ENCODE measurements at places on chromosomes 6 and 20.
A peak's percentile ranks its signal among the peaks of the same experiment; 100 is the strongest.

- DNase-seq, result no peak
Measured at GRCh38 chr6:152240436-152240835, 396.7 kb downstream of the SYNE1 start.

GRCh38 chr6:110944681-110945151 lies 13.8 kb upstream of the GTF3C6 start:
- no peak for DNase-seq

DNA sequence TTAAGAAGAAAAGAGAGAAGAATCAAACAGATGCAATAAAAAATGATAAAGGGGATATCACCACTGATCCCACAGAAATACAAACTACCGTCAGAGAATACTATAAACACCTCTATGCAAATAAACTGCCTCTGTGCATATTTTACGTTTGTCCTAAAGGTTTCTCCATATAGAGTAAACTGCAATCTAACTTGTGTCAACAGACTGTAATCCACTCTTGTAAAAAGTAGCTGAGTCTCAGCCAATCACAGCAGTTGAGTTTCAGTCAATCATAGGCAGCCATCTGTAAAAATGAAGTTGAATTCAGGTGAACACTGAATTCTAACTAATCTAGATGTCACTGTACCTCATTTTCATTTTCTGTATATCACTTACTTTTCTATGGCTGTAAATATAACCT lies 112.2 kb upstream of the SYNCRIP start:
- no peak for DNase-seq

GRCh38 chr20:57967364-57967763 lies 257.5 kb upstream of the PMEPA1 start:
- no peak for DNase-seq

- DNase-seq, result no peak
Measured at GRCh38 chr6:5248302-5249098, 12.2 kb downstream of the LYRM4 start.

DNA sequence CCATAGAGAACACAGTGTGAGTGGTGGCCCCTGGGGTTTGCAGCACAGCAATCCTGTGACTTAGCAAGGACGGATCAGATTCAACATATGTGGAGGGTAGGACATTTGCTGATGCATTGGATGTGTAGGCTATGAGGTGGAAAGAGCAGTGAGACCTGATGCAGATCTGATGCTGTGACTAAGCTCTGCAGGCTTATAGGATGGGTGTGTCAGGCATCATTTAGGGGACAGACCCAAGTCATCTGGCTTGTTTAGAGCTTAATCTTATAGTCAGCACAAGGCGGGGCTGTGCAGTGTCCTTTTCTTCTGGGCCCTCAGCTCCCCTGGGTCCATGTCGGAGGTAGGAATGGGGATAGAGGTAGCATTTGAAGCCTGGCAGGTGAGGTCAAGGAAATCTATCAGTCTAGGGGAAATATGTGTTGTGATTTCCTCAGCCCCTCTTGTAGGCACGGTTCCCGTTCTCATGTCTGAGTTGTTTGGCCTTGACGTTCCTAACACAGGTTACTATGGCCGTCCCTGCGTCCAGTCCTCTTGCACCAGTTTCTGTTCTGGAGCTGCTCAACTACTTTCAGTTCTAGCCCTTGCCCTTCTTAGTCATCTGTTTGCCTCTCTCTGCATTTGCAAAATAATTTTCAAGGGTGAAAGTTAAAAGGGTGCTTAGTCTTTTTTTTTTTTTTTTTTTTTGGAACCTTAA lies 15.6 kb upstream of the MAPRE1 start:
- no peak for DNase-seq

GRCh38 chr6:32387589-32388340 lies 16.1 kb upstream of the TSBP1 start:
- no peak for DNase-seq

DNA sequence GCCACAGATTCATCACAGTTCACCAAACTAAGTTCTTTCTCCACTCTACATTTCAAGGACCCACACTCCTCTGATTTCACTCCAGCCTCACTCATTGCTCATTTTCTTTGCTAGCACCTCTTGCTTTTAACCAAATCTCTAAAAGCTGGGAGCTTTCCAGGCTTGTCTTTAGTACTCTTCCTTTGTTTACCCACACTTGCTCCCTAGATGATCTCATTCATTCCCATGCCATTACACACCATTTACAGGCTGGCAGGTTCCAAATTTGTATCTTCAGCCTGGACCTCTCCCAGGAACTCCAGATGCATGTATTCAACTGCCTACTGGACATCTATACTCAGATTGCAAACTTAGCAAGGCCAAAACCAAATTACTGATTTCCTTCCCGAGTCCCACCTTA lies 5.3 kb upstream of the GUCA1B start:
- DNase-seq, result no peak

DNA sequence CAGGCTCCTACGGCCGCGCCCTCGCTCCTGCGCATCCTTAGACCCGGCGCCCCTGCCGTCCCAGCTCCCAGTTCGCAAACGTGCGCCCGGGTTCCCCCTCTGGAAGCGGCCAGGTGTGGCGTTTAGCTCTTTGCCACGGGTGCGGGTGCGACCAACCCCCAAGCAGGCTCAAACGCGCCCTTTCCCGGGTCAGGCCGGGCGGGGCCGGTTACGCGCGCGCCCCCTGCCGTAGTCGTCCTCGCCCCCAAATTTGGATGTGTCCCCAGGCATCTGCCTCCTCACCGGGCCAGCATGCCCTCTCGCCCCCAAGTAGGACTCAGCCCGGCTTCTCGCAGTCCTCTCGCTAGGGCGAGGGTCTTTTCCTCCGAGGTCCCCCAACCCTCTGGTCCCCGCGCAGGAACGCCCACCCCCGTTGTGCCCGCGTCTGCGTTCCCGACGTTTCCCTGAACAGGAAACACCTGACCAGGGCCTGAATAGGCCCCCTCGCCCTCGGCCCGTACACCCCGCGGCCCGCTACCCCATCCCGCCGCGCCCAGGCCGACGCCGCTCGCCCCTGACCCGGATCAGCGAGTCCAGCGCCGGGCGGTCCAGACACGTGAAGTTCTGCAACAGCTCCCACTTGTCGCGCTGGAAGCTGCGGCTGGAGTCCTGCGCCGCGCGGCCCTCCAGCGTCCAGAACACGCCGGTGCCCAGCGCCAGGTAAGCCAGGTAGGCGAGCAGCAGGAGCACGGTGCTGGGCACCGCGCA lies 520 bp downstream of the KCNK17 start:
- no peak for DNase-seq

- DNase-seq, result peak; percentile 68
Measured at GRCh38 chr20:53216856-53217576, 244.9 kb downstream of the TSHZ2 start.

DNA sequence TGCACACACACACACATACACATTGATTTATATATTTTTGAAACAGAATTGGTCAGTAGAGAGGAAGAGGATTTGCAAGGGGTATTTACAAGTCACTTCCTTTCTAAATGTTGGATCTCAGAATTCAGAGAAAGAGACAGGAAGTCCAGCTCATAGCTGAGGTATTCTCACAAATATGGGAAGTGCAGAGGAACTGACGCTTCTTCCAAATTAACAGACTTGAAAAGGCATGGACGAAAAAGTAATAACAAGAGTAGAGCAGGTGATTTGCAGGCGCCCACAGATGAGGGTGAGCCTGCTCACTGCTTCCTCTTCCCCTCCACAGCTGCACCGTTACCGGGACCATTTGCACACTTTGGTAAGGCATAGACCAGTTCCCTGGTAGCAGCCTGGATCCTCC lies 246.4 kb downstream of the PHACTR1 start:
- DNase-seq, result no peak

- no peak for DNase-seq
Measured at GRCh38 chr6:118722829-118723813, 71.7 kb upstream of the CEP85L start.

GRCh38 chr6:50585441-50586330 lies 127.6 kb upstream of the TFAP2D start:
- no peak for DNase-seq

DNA sequence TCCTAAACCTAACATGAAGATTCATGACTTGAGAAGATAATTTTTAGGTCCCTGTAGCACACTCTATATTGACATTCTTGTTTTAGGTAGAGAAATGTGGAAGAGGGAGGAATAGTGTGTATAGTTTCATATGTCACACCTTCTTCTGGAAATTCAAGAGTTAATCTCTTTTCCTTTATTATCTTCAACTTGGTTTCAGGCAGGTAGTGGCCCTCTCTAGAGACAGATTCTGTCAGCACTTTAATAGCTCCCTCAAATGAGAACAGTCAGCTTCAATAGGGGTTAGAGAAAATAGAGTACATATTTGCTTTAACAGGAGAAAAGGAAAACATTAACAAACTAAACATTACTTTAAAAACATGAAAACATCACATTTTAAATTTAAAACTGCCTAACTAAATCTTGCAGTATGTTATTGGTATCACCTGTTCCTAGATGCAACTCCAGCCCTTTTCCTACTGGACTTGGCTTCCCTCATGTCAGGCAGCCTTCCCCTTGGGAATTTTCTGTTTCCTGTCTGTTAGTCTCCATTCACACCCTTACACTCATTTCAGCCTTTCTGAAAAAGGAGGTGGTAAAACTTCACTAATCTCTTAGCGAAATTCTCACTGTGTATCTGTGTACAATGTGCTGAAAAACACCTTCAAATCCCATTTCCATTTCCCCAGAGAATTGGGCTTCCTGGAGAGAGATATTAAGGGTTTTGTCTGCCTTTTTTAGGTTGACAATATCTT lies 192.3 kb upstream of the RNF217 start:
- no peak for DNase-seq

DNA sequence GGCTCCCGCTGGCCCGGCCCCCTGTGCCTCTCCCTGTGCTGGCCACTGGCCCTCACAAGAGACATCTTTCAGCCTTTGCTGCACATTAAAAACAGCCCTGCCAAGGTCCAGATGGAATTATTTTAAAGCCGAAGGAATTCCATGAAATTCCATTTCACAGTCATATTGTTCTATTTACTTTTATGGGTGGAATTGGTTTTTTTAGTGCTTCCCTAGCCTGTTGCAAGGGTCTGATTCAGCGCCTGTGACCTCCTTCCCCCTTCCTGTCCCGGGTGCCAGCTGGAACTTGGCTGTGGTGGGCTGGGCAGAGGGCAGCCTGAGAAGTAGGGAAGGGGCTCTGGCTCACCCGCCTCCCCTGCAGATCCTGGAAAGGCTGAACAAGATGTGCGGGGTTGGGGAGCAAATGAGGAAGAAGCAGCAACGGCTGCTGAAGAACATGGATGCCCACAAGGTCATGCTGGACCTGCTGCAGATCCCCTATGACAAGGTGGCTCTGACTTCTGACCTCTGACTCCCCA lies 34.3 kb downstream of the UQCC2 start:
- no peak for DNase-seq

DNA sequence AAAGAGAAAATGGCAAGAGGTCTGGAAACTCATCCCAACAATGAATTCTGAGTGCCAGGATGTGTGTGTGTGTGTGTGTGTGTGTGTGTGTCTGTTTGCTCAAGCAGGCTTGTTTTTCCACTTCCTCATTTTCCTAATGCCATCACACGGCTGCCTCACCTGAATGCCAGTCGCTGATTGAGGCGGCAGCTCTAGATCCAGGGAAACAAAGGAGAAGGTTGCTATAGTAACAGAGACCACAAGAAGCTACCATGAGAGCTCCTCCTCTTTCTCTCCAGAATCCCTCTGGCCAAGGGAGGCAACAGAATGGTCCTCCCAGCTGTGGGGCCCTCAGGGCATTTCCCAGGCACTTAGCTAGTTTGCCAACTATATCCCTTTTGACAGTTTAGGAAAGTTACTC lies 241.1 kb upstream of the TSHZ2 start:
- DNase-seq, result no peak

DNA sequence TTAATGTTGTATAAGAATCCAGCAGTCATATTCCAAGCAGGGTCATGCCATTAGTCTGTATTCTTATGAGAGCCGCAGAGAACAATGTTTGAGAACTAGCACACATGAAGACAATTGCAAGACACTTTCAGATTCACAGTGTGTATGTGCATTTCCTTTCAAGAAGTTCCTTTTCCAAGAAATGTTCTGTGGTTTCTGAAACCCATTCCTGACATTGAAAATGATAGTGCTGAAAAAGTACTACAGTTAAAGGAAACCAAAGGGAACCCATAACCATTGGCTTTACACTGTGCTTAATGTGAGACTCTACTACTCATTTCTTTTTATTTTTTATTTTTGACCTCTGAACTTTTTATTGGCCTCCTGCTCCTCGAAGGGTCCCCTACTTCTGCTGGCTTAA lies 4.2 kb upstream of the CALHM6 start:
- DNase-seq, result no peak

- DNase-seq, result no peak
Measured at GRCh38 chr6:161058741-161059140, 67.2 kb downstream of the MAP3K4 start.

- DNase-seq, result no peak
Measured at GRCh38 chr6:147216915-147217314, 12.7 kb downstream of the STXBP5 start.

DNA sequence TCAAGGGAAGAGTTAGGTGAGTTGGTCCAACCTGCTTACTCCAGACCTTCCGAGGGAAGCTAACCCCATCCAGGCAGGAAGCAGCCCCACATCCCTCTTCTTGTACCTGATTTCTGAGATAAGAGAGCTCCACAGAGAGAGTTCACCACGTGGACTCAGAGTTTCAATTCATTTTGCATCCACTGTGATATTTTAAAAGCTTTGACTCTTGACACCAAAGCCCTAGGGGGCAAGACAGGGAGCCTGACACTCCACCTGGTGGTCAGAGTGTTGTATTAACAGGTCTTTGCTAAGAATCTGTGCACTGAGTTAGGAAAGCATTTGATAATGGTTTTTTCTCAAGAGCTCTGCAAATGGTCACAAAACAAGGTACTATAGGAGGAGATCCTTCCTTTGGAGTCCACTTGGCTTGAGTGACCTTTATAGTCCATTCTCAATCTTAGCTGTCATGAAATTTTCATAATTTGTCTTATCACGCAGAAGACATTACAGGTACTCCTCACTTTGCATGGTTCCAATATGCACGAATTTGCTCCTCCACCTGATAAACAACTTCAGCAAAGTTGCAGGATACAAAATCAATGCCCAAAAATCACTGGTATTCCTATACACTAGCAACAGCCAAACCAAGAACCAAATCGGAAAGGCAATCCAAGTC lies 56.2 kb upstream of the RIPOR2 start:
- DNase-seq, result peak; percentile 72

GRCh38 chr20:21933526-21933925 lies 228.1 kb downstream of the PAX1 start:
- DNase-seq, result no peak

DNA sequence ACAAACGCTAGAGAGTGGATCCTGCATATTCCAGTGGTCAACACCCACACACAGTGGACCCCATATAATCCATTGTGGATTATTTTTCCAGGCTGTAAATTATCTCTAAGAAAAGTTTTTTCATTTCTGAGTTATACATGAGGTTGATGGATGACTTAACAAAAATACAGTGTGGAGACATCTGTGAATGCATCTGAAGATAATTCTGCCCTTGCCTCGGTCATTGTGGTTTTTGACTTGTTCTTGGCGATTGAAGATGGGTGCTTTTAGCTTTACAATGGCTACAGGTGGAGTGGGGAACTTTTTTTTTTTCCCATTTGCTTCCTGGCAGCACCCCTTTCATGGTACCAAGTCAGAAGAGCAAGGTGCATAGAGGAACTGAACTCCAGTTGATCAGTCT lies 242.7 kb downstream of the MYLK4 start:
- DNase-seq, result no peak

- no peak for DNase-seq
Measured at GRCh38 chr6:127459231-127459641, at the start of gene KIAA0408. KIAA0408 (minus strand) TSS chr6:127459389; CDS start chr6:127453981, 5,408 bp downstream.

All from DND-41 (cell line).